ENCODE measurements at places on chromosomes 3 and 15. TPM values are rescaled to one million over a fixed set of nuclear protein-coding genes. Genes with fewer than 3 reads are reported as not detected.

Gene ISLR2
- total RNA-seq: not detected

- no peaks in the 10 kb centered on the region for H3K36me3 ChIP-seq
- no peak overlapping the region for H3K4me3 ChIP-seq
- no peak for DNase-seq
These were observed 267.3 kb downstream of the RORA start for GRCh38 chr15:60961541-60962485.

DNA sequence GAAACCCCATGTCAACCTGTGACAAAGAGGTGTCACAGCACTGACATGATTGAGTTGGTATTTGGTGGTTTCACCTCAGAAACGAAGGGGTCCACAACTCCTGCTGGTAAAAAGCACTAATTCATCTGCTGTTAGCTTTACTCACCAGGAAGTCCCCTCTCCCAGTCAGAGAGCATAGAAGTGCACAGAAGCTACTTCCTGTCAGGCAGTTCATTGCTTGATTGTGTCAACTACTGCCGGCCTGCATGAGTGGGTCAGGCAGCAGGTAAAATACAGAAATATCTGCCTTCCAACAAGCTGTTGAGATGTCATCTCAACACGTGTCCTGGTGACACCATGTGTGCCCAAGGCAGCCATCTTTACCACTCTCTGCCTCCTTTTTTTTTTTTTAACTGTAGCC is 596.6 kb upstream of the NR2F2 start:
- peak overlapping the region; percentile 25 for H3K4me3 ChIP-seq
- DNase-seq: no peak
- peaks cover 30% of the 10 kb centered on the region for H3K36me3 ChIP-seq
- H3K27ac ChIP-seq: peak overlapping the region; percentile 80
- H3K27me3 ChIP-seq: peaks cover 6% of the 10 kb centered on the region
- peaks cover 26% of the 10 kb centered on the region for H3K4me1 ChIP-seq

- no peak overlapping the region for H3K27ac ChIP-seq
- no peak for DNase-seq
- H3K27me3 ChIP-seq: no peaks in the 10 kb centered on the region
- H3K4me3 ChIP-seq: no peak overlapping the region
These were observed 7.2 kb downstream of the RNF13 start for GRCh38 chr3:149820183-149820582.

GRCh38 chr3:47405820-47406761 is 25.3 kb downstream of the PTPN23 start:
- no peak overlapping the region for H3K4me3 ChIP-seq
- H3K4me1 ChIP-seq: no peaks in the 10 kb centered on the region

GRCh38 chr3:98697225-98697624 is 65.9 kb upstream of the ST3GAL6 start:
- DNase-seq: no peak
- H3K4me1 ChIP-seq: no peaks in the 10 kb centered on the region
- no peak overlapping the region for H3K27ac ChIP-seq
- H3K36me3 ChIP-seq: no peaks in the 10 kb centered on the region
